ENCODE measurements at places on chromosomes 12 and 14.

DNA sequence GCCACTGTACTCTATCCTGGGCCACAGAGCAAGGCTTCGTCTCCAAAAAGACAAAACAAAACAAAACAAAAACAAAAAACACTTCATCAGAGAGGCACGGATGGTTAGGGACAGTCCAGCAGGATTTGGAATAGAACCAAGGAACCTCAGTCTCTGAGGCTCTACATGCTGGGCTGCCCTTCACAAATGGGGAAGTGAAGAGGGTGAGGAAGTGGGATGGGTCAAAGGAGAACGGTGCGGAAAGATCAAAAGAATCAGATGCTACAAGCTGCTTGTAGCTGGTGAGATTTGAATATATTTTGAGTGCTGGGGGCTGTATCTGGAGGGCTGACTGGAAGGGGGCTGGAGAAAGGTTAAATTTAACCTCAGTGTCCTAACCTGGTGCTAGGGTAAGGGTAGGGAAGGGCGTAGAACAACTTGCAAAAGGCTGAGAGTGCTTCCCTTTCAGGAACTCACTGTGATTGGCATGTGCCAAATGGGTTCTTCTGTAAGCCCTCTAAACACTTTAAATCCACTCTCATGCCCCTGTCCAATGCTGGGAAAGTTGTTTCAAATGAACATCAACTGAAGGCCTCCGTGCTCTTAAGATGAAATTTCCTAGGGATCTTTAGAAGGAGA lies 4.6 kb downstream of the FOXJ2 start:
- DNase-seq: no peak

DNA sequence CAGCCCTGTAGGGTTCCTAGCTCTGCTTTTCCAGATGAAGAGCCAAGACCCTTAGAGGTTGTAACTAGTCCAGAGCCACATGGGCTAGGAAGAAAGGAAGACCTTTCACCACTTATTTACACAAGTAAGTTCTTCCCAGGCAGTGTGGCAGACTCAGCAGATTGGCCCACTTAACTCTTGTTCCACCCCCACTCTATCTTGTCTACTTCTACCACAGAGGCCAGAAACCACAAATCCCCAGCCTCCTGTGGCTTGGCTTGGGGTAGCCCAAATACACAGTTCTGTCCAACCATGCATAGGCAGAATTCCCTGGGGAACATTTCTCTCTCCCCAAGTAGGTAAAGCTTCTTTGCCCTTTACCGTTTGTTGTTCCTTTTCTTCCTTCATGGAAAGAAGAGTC lies 383.5 kb downstream of the RGS6 start:
- no peak for DNase-seq

- DNase-seq: no peak
Observed at GRCh38 chr14:76186308-76187027, 34.7 kb downstream of the GPATCH2L start.

DNA sequence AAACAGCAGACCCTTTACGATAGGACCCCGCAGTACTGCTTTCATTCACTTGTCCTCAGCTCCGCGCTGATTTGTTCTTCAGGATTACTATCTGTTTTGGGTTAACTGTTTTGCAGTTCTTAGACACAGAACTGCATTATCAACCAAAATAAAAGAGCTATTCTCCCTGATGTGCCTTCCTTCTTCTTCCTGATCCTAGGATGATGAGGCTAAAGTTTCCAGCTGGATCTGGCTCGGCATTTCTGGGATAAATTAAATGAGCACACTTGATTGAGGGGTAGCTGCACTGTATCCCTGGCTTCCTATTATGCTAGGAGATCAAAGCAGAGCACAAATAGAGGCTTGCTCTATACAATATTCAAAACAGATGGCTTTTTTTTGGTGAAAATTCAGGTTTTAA lies 165.7 kb downstream of the FBXL14 start:
- no peak for DNase-seq

DNA sequence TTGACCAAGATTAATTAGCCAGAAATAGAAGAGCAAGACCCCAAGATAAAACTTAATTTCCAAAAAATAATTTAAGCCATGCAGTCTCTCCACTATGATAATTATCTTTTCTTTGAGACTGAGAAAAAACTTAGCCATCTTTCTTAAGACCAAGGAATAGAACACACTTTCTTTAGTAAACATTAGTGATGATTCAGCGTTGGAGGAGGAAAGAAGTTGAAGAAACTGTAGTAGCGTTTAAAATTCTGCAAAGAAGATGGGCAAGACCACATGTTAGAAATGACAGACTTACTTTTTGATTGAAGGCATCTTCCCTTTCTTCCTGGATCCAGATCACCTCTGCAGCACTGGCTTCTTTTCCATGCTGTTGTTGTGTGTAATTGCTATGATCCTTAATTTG lies 124.8 kb upstream of the RASSF8 start:
- DNase-seq: no peak

DNA sequence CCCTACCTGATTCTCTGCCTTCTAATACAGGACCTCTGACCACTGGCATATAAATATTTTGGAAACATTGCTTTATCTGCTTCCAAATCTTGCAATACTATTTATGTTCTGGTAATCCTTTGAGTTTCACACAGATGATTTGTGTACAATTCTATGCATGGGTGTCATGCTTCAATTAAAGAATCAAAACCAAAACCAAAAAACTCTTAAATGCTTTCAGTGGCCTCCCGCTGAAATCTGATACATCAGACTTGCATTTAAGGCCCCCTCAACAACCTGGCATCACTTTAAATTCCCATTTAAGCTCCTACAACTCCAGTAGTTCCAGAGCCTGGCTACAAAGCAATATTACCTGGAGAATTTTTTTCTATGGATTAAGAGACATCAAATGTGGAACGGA lies 221.7 kb upstream of the NAV3 start:
- DNase-seq: no peak

GRCh38 chr14:34126586-34126985 lies 175.7 kb upstream of the EGLN3 start:
- no peak for DNase-seq

GRCh38 chr12:132734206-132734605 lies 23.6 kb downstream of the PGAM5 start:
- no peak for DNase-seq

DNA sequence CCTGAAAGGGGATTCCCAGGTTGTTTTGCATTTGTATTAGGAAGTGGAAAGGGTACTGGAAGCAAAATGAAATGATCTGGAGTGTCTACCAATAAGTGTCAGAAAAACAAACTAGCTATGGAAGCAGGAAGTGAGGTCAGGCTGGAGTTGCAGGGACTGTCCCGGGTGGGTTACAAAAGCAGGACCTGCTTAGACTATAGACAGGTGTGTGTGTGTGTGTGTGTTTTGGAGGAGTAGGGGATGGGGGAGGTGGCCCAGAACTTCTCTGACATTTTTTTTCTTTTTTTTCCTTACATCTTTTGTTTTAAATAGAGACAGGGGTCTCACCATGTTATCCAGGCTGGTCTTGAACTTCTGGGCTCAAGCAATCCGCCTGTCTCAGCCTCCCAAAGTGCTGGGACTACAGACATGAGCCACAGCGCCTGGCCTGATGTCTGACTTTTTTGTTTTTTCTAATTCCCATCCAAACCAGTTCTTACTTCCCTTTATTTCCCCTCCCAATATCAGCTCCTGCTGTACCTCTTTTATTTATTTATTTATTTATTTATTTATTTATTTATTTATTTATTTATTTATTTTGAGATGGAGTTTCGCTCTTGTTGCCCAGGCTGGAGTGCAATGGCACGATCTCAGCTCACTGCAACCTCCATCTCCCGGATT lies 512 bp upstream of the RND1 start:
- DNase-seq: no peak

DNA sequence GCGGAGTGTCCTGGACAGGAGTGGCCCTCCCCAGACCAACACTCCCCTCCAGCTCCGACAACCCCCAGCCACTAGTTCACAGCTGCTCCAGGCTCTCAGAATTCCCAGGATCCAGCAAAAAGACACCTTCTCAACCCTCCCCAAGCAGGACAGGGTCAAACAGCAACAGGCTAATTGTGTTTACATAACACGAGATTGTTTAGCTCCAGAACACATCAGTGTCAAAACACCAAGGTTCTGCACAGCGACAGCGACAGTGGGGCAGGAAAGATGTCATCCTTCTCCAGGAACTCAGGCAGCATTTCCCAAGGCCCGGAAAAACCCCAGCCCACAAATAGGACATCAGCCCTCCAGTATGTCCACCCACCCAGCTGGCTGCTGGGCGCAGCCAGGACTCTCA lies 16.5 kb downstream of the ITPK1 start:
- DNase-seq: no peak

DNA sequence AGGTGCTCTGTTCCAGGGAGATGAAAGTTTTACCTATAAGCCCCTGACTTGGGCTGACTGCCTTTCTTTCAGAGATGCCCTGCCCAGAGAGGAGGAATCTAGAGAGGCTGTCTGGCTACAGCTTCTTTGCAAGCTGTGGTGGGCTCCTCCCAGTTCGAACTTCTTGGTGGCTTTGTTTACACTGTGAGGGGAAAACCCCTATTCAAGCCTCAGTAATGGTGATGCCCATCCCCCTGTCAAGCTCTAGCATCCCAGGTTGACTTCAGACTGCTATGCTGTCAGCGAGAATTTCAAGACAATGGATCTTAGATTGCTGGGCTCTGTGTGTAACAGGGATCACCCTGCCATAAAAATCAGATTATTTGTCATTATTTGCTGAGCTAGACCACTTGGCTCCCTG lies 377.6 kb downstream of the FLRT2 start:
- DNase-seq: no peak

- no peak for DNase-seq
Observed at GRCh38 chr12:9687228-9687627, 17.7 kb downstream of the CLEC2D start.

DNA sequence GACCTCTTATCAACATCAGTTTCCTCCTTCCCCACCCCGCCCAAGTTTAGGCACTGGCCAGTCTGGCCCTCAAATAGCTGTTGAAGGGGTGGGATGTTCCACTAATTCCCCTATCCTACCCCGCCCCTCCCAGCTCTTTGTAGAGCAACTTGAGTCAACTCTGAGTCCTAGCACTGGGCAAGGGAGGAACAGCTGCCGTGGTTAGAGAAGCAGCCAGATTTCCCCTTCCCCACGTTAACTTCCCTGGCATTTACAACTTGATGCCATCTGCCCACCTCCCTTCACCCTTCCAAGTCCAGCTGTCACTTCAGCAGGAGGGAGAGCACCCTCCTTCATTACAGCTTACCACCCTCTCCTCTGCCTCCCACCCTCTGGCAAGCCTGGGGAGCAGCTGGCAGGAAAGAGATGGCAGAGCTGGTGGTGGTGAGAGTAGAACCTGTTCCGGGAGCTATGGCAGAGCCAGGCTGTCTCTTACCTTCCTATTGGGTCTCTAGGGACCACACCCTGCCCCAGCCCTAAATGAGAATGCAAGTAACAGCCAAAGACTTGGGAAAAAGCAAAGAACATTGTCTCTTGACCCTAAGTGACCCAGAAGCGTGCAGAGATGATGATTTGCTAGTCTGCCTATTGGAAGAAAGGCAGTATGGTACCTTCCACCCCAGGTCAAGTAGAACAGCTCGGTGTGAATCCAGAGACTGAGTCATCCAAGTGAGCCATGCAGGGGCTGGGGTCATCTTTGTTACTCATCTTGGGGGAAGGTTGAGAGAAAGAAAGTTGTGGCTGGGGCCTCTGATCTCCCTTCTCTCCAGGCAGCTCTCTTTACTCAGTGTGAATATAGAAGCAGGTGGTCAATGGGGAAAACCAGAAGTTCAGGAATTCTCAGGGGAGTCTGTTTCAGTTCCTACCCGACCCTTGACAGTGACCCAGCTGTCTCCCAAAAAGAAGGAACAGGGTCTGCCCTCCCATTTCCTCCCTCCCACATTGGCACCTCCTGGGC lies 1.5 kb downstream of the BLOC1S1 start:
- DNase-seq: no peak

GRCh38 chr12:14952299-14952921 lies 9.0 kb downstream of the ARHGDIB start:
- no peak for DNase-seq

- DNase-seq: no peak
Observed at GRCh38 chr14:67483579-67484285, 4.8 kb downstream of the TMEM229B start.
